ENCODE measurements at places on chromosomes 16 and 17.

GRCh38 chr16:23523321-23523720 is 13.0 kb upstream of the GGA2 start:
- no peak for DNase-seq

DNA sequence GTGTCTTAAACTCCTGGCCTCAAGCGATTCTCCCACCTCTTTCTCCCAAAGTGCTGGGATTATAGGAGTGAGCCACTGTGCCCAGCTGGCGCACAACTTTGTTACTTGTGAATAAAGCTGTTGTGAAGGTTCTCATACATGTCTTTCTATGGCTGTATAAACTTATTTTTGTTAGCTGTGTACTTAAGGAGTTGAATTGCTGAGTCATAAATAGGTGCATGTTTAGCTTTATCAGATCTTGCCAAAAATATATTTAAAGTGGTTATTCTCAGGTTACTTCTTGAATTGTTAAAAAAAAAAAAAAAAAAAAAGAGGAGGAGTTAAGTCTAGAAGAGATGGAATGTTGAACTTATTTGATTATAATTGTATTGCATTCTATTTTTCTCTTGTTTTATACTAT is 47.6 kb upstream of the IRX3 start:
- no peak for DNase-seq

- DNase-seq: no peak
Observed at GRCh38 chr17:28478712-28479615, 5.5 kb downstream of the SLC13A2 start.

GRCh38 chr17:55273579-55274354 is 9.0 kb downstream of the HLF start:
- DNase-seq: no peak

- no peak for DNase-seq
Observed at GRCh38 chr16:78499399-78499798, 399.9 kb downstream of the WWOX start.

- DNase-seq: no peak
Observed at GRCh38 chr16:23132775-23133463, 16.3 kb downstream of the USP31 start.

GRCh38 chr16:15961060-15961511 is 11.7 kb downstream of the ABCC1 start:
- DNase-seq: peak; percentile 68

- DNase-seq: no peak
Observed at GRCh38 chr17:80455336-80455710, 21.1 kb downstream of the NPTX1 start.

GRCh38 chr16:4733211-4733742 is 794 bp downstream of the ANKS3 start:
- no peak for DNase-seq

- DNase-seq: no peak
Observed at GRCh38 chr16:68328860-68329390, 18.1 kb downstream of the PRMT7 start.

- DNase-seq: no peak
Observed at GRCh38 chr17:16048811-16049449, 49.3 kb downstream of the TTC19 start.

- DNase-seq: no peak
Observed at GRCh38 chr17:54969658-54970572, 1.4 kb downstream of the STXBP4 start.

DNA sequence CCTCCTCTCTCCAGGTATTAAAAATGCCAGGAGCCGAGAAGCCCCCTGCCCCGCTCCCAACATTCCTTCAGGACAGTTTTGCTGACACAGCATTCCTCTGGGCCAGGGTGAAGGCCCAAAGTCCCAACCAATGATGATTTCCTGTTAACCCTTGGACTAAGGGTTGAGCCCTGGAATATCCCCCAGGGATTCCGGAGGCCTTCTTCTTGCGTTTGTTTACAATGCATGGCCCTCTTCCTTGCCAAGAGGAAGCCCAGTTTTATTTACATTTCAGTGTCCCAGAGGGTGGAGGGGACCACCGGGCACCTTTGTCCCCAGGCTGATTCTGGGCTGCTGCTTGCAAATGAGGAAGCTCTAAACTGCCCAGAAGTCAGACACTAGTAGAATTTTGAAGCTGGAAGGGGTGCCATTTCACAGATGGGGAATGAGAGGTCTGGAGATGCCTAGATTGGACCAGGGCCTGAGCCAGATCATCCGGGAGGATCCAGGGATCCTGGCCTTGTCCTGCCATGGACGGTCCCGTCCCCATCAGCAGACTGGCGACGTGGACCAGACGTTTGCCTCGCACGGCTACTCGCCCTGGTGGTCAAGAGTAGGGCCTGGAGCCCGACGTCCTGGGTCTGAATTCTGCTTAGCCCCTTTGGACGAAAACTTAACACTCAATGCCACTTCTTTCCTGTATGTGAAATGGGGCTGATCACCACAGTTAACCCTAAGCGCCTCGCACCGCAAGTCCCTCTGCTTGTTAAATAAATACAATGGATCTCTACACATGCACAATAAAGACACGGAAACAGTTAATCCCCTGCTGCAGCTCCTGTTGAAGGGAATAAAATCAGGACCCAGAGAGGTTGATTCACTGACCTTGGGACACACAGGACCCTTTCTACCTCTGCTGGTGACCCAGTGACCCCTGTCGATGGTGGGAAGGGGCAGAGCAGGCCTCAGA is 55.6 kb upstream of the CIBAR2 start:
- no peak for DNase-seq

GRCh38 chr16:71296584-71297340 is 7.6 kb upstream of the CMTR2 start:
- no peak for DNase-seq

DNA sequence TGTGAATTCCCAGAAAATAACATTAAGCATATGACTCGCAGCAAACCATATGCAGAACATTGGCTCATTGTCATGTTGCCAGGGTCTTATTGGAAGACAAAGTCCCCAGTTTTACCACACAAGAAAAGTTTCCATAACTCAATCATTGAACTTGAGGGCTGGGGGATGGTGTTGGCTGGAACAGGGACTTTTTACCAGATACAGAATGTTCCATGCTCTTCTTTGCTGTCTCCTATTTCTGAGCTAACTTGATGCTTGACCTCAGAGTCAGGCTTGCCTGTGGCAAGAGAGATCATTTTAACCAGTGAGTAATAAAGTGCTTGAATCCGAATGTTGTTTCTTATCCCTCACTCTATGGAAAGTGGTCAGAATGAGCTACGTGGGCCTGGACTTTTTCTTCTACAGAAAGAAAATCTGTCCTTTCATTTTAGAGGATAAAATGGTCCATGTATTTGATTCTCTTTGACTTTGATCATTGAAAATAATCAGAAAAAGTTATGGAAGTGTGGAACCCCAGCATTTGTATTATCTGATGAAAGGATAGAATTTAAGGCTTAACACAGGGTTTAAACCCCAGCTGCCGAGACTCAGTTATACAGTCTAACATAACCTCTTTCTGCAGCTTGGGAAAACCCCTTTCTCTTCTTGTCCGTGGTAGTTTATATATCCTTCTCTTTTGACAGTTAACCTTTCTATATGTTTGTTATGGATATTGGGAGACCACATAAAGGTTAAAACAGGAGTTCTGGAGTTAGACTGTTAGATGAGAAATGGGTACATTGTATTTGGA is 67.0 kb downstream of the TUBD1 start:
- no peak for DNase-seq

- DNase-seq: no peak
Observed at GRCh38 chr16:21593530-21594289, 5.7 kb upstream of the METTL9 start.

DNA sequence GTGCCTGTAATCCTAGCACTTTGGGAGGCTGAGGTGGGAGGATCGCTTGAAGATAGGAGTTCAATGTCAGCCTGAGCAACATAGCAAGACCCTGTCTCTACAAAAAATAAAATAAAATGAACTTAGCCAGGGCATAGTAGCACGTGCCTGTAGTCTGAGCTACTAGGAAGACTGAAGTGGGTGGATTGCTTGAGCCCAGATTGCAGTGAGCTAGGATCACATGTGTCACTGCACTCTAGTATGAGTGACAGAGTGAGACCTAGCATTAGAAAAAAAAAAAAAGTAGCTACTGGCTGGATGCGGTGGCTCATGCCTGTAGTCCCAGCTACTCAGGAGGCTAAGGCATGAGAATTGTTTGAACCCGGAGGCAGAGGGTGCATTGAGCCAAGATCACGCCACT is 6.0 kb downstream of the ADAP2 start:
- DNase-seq: no peak

DNA sequence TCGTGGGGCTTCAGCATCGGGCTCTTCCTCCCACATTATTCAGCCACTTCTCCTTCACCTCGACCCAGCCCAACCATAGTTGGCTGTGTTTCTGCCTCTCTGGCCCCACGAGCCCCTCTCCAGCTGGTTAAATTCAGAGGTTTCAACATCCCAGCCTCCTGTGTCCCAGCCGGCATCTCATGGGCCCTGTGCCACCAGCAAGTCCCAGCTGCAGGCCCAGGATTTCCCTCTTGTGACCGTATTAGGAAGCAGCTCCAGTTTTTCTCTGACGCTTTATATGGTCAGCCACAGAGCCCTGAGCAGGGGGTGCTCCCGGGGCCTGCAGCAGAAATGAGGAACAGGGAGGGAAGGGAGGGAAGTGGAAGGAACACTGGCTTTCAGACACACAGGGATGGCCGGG is 27.4 kb downstream of the MYH11 start:
- DNase-seq: no peak

DNA sequence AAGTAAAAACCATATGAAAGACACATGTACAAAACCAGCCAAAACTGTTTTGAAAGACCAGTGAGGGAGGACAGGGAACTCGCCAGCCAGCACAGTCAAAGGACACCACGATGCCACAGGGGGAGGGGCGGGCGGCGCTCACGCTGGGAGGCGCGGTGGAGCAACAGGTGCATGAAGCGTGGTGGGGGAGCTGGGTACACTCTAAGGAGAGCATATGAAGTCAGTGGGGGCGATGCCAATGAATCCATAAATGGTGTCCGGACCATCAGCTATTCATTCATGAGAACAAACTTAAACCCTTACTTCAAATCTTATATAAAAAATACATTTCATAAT is 101.0 kb upstream of the DNAH17 start:
- no peak for DNase-seq

GRCh38 chr17:8121681-8122421 is 2.1 kb downstream of the HES7 start:
- no peak for DNase-seq

DNA sequence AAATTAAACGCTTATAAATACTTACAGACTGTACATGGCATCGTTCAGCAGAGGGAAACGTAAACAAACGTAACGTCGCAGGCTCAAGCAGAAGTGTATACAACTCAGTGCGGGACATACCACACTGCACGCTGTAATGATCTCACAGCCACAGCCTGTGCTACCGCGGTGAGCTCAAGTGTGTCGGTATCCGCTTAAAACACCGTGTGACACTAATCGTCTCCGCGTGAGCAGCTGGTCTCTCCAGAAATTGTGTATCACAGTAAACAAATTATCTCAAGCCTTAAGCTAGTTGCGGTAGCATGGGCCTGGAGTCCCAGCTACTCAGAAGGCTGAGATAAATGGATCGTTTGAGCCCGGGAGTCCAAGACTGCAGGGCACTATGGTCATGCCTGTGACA is 115.3 kb downstream of the ANKRD11 start:
- DNase-seq: no peak

- DNase-seq: no peak
Observed at GRCh38 chr16:64253096-64253495, 868.8 kb downstream of the CDH11 start.

DNA sequence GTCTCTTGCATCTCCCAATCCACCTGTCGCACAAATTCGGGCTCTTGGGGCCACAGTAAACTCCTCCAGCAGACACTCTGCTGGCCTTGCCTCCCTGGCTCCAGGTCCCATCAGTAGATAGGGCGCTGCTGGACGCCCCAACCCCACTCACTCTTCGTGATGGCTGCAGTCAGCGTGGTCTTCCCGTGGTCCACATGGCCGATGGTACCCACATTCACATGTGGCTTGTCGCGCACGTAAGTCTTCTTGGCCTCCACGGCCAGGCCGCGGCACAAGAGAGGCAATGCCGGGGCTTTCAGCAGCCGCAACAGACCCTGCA is 428 bp downstream of the TUFM start:
- DNase-seq: no peak

DNA sequence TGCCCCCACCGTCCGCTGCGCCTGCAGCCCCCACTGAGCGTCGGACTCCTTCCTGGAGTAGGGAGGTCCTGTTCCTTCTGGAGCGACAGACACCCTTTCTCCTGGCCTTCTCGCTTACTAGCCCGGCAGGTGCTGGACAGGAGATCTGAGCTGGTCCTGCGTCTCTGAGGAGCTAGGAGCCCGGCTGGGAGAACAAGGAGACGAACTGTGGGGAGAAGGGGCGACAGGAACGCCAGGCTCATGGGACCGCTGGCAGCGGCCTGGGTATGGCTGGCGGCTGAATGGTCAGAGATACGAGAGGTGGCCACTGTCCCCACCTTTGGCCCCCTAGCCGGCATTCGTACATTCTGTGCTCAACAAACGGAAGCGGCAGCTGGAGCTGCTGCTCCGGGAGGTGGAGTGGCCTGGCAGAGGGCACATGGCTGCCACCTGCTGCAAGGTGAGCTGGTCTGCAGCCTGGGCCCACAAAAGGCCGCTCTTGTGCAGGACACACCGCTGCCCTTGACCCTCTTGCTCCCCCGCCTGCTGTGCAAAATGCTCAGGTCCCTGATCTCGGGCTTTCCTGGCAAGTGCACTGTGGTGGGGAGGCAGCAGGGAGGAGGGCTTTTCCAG is 2066.7 kb downstream of the TP53TG3F start:
- DNase-seq: no peak

DNA sequence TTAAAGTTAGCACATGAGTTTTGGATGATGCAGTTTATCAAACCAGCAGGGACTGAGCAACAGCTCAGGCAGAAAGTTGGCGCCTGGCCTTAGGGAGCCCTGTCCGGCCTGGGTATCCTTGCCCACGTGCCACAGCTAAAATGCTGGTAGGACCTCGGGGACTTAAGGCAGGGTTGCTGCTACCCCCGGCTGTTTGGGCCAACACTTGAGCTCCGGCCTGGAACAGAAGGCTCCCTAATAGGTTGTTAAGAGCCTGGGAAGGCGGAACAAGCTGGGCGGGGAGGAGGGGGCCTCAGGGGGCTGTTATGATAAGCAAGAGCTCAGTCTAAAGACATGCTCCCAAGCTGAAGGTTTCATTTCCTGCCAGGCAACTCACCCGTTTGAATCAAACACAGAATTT is 39.7 kb downstream of the CUEDC1 start:
- DNase-seq: no peak

GRCh38 chr17:81693509-81694210 is 9.5 kb upstream of the MRPL12 start:
- DNase-seq: no peak

Measured in stimulated activated CD4-positive, alpha-beta T cell treated with anti-CD3 and anti-CD28 coated beads, TNF-alpha, amount 100 ng/mL, for 24 hours (primary cell).